ENCODE measurements at places on chromosomes 5 and 9.

- no peak for DNase-seq
Observed at GRCh38 chr9:112002131-112002846, 105.7 kb downstream of the UGCG start.

DNA sequence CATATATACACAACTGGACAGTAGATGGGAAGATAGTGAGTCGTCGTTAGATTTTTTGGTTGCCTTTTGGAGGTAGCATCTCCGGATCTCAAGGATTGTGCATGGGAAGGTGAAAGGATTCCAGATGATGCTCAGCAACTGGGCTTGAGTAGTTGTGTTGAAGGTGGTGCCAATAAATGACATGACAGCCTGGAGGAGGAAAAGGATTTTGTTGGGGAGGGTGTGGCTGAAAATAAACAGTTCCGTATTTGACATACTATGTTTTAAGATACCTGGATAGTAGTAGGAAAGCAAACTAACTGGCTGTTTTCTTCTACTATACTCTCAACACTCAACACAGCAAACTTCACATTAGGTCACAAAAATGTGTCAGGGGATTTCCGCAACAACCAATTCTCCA is 62.4 kb downstream of the SREK1 start:
- DNase-seq: no peak

DNA sequence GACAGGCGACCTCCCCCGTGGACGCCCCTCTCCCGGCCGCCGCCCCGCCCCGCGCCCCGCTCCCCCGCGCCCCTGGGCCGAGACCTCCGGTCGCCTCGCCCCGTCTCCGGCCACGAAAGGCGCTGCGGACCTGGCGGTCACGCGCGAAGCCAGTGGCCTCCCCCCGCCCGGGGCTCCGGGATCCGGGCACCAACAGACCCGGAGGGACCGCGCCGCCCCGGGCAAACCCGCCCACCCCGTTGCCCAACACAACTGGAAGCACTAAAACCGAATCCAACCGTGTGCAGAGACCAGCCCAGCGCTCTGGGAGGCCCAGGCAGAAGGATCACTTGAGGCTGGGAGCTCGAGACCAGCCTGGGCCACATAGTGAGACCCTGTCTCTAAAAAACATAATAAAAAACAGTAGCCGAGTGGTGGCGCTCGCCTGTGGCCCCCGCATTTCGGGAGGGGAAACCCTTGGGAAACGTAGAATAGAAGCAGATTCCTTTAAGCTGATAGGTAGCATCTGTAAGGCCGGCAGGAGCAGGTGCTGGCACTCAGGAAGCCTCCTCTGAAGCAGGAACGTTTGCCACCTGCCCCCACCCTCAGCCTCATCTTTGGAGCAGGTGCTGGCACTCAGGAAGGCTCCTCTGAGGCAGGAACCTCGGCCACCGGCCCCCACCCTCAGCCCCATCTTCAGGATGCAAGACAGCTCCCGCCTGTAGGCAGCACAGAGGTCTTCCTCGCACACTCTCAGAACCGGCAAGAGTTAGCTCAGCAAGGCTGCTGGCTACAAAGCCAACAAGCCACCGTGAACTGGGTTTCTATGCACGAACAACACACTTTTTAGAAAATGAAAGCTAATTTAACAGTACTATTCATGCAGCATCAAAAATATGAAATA is 4.6 kb upstream of the SLC9A3 start:
- no peak for DNase-seq

DNA sequence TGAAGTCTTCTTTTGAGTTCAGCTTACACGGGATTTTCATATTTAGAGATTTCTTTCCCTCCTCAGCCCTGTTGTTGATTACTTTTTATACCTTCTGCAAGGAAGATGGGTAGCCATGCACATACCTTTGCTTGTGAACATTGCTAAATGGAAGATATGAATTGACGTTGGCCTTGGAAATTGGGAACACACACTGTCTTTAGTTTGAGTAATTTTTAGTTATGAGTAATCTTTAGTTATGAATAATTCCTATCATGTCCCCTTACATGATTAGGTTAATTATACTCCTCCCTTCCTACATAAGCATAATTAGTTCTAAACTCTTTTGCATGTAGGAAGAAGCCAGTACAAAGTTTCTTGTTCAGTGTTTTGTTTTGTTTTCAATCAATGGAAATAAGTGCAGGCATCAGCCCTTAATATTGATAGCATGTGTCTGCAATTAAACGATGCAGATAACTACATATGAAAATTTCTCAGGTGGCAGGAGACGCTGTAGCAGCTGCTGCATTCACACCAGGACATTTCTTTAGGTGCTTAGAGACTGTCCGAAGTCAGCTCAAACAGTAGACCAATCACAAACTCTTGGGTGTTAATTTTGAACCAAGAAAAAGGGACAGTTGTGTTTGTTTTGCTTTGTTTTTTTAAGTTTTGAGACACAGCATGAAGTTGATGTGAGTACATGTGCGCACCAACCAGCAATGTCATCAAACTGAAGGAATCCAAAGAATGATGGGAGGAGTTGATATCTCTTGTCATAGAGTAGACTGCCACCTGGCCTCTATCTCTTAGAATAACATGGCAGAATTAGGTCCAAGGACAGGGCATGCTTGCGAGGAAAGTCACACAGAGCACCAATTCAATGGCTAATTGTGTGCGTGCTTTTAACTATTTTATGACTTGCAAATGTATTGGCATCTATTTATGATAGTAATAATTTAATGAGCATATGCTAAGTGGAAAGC is 51.4 kb downstream of the SMARCA2 start:
- DNase-seq: no peak

GRCh38 chr5:127813633-127814587 is 110.7 kb downstream of the CCDC192 start:
- DNase-seq: peak; percentile 24

DNA sequence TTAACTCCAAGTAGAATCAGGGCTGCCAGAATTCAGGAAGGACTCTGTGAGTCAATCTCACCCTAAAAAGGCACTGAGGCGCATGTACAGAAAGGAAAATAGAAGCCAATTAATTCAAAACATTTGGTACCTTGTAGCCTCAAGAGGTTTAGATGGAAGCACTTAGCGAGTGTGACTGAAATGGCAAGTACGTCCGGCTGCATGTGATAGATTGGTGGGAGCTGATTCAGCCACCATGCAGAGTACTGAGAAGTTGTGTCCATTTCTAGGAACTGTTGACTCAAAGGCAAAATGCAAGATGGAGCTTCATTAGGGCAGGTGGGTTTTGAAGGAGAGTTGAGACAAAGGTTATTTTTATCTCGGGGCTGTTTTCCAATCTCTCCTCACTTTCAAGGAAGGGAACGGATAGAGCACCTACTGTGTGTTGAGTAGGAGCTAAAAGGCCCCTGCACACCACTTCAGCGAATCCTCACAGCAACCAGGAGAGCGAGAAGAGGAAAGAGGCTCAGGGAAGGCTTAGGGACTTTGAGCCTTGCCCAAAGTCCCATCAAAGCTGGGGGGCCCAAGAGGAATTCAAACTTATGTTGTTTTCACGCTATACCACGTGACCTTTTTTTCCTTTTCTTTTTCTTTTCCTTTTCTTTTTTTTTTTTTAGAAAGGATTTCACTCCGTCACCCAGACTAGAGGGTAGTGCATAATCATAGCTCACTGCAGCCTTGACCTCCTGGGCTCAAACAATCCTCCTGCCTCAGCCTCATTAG is 34.6 kb upstream of the CPEB4 start:
- no peak for DNase-seq

DNA sequence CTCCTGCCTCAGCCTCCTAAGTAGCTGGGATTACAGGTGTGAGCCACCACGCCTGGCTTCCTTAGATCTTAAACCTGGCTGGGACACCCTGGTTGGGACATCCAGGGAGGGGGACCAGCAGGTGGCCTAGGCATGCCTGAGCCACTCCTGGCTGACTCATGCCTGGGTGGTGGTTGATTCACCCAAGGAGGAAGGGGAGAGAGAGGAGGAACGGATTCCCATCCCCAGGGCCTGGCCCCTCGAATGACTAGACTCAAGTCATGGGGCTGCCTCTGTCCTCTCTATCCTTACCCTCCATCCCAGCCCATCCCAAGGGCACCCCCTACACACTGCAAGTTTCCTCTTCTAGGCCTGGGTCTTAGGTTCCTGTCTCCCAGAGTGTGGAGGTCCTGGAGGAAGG is 12.7 kb downstream of the EEIG1 start:
- no peak for DNase-seq

DNA sequence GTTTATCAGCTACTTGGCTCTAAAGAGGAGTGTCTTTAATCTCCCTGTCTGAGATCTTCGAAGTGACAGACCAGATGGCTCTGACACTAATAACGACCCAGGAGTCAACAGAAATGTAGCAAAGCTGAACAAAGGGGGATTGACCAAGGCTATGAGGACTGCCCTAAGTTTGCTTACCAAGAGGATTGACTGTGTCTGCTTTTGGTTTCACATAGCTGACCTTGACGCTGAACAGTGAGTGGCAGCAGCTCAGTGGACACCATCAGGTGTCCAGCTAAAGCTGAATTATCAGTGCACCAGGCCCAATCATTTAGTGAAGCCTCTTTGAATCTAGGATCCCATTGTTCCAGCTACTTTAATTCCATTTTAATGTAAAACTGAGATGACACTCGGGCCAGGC is 262.6 kb downstream of the COX7C start:
- DNase-seq: no peak

GRCh38 chr5:134957920-134958608 is 9.6 kb upstream of the CATSPER3 start:
- DNase-seq: no peak

GRCh38 chr5:60076746-60077145 is 183.2 kb upstream of the PDE4D start:
- no peak for DNase-seq

- DNase-seq: no peak
Observed at GRCh38 chr9:6045364-6045763, 29.9 kb upstream of the RANBP6 start.

- no peak for DNase-seq
Observed at GRCh38 chr5:170651604-170652277, 131.8 kb upstream of the GABRP start.

Measured in retina (tissue), 1 donor.